ENCODE measurements at places on chromosomes 6 and 20. TPM values are rescaled to one million over a fixed set of nuclear protein-coding genes. Genes with fewer than 3 reads are reported as not detected.
A peak's percentile ranks its signal among the peaks of the same experiment; 100 is the strongest.

The GNMT gene
- not detected for total RNA-seq

The KCNK15 gene
- 0.19 TPM for total RNA-seq

- DNase-seq, result peak; percentile 36
- no peaks in the 10 kb centered on the region for H3K36me3 ChIP-seq
- no peak overlapping the region for H3K4me3 ChIP-seq
- H3K4me1 ChIP-seq, result no peaks in the 10 kb centered on the region
Measured at GRCh38 chr20:1334761-1335160, 5.8 kb upstream of the SDCBP2 start.

DNA sequence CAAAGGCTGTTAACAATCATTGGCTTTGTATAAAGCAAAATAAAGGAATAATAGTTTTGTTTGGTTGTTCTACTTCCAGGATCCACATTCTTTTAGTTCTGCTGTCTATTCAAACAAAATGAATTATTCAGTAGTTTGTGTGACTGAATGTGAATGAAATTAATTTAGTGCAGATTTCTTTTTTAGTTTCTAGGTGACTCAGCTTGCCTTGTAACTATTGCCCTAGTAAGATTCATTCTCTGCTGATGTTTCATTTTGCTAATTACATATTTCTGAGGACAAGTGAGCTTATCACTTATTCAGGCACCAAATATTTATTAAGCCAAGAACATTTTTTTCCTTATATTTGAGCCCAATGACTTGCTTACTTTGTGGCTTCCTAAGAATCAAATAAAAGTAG is 46.5 kb upstream of the RIPOR2 start:
- 0 out of 2 replicates have a peak overlapping the region, but pooled peaks have one; percentile 11 for H3K4me3 ChIP-seq
- H3K36me3 ChIP-seq, result no peaks in the 10 kb centered on the region
- H3K27me3 ChIP-seq, result no peaks in the 10 kb centered on the region
- peak overlapping the region; percentile 94 for H3K27ac ChIP-seq

The FBXO5 gene
- total RNA-seq, result 49.6 TPM

GRCh38 chr20:2137552-2138201 is 36.0 kb downstream of the STK35 start:
- no peaks in the 10 kb centered on the region for H3K27me3 ChIP-seq
- no peak overlapping the region for H3K27ac ChIP-seq
- H3K36me3 ChIP-seq, result no peaks in the 10 kb centered on the region
- no peak for DNase-seq
- no peak overlapping the region for H3K4me3 ChIP-seq

- no peak overlapping the region for H3K4me3 ChIP-seq
- H3K27me3 ChIP-seq, result no peaks in the 10 kb centered on the region
- no peak for DNase-seq
- H3K36me3 ChIP-seq, result peaks cover 14% of the 10 kb centered on the region
Measured at GRCh38 chr6:304833-305370, 12.6 kb downstream of the DUSP22 start.

DNA sequence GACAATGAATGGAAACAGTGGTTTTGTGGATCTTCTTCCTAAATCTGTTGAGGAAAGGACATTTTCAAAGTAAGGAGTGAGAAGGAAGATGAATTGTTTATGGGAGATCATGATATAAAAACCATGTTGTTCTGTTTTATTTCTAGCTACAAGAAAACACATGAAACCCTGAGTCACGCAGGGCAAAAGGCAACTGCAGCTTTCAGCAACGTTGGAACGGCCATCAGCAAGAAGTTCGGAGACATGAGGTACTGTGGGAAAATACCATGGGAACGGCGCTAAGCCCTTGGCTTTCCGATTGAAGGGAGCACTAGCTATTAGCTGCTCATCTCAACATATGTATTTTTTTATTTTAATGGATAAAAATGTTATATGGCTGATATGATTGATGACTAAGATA is 53.6 kb downstream of the HDDC2 start:
- H3K36me3 ChIP-seq, result no peaks in the 10 kb centered on the region
- H3K4me3 ChIP-seq, result no peak overlapping the region
- no peak for DNase-seq
- H3K27ac ChIP-seq, result no peak overlapping the region

GRCh38 chr6:166274739-166275370 is 33.3 kb downstream of the PRR18 start:
- no peak for DNase-seq
- no peaks in the 10 kb centered on the region for H3K4me1 ChIP-seq
- H3K4me3 ChIP-seq, result no peak overlapping the region

GRCh38 chr20:26167499-26167898 is 470.8 kb upstream of the ZNF337 start:
- H3K4me1 ChIP-seq, result peaks cover 18% of the 10 kb centered on the region
- DNase-seq, result no peak
- H3K27me3 ChIP-seq, result no peaks in the 10 kb centered on the region
- no peak overlapping the region for H3K27ac ChIP-seq
- H3K36me3 ChIP-seq, result no peaks in the 10 kb centered on the region

GRCh38 chr6:134647861-134648260 is 302.0 kb downstream of the ALDH8A1 start:
- no peaks in the 10 kb centered on the region for H3K27me3 ChIP-seq
- no peak overlapping the region for H3K4me3 ChIP-seq
- H3K36me3 ChIP-seq, result no peaks in the 10 kb centered on the region

The ZNF184 gene
- total RNA-seq, result 7.7 TPM

- no peak for DNase-seq
- no peak overlapping the region for H3K27ac ChIP-seq
- no peak overlapping the region for H3K4me3 ChIP-seq
Measured at GRCh38 chr20:56414842-56415765, 3.0 kb downstream of the CASS4 start.

The CGA gene
- total RNA-seq, result not detected

GRCh38 chr20:53547664-53548239 is 45.9 kb downstream of the ZNF217 start:
- no peaks in the 10 kb centered on the region for H3K27me3 ChIP-seq
- no peaks in the 10 kb centered on the region for H3K36me3 ChIP-seq
- no peak overlapping the region for H3K4me3 ChIP-seq
- H3K4me1 ChIP-seq, result no peaks in the 10 kb centered on the region
- no peak overlapping the region for H3K27ac ChIP-seq
- peak; percentile 90 for DNase-seq

GRCh38 chr20:32056708-32057483 is 4.9 kb downstream of the HCK start:
- peaks cover 26% of the 10 kb centered on the region for H3K27me3 ChIP-seq
- no peak overlapping the region for H3K27ac ChIP-seq
- DNase-seq, result no peak
- H3K4me3 ChIP-seq, result no peak overlapping the region

GRCh38 chr6:169450097-169450496 is 196.5 kb upstream of the THBS2 start:
- H3K4me1 ChIP-seq, result no peaks in the 10 kb centered on the region
- no peaks in the 10 kb centered on the region for H3K36me3 ChIP-seq
- no peak overlapping the region for H3K27ac ChIP-seq
- no peaks in the 10 kb centered on the region for H3K27me3 ChIP-seq

GRCh38 chr6:111667931-111668330 is 62.3 kb upstream of the TRAF3IP2 start:
- H3K27ac ChIP-seq, result no peak overlapping the region
- no peak for DNase-seq
- H3K4me3 ChIP-seq, result no peak overlapping the region

The LBP gene
- total RNA-seq, result 0.35 TPM

The PAK5 gene
- total RNA-seq, result 1.1 TPM

Measured in GM23338 (cell line).